Stimulated activated CD4-positive, alpha-beta T cell treated with anti-CD3 and anti-CD28 coated beads, TNF-alpha, amount 100 ng/mL, for 1 hour (primary cell): ENCODE measurements at places on chromosomes 7 and 10.

DNA sequence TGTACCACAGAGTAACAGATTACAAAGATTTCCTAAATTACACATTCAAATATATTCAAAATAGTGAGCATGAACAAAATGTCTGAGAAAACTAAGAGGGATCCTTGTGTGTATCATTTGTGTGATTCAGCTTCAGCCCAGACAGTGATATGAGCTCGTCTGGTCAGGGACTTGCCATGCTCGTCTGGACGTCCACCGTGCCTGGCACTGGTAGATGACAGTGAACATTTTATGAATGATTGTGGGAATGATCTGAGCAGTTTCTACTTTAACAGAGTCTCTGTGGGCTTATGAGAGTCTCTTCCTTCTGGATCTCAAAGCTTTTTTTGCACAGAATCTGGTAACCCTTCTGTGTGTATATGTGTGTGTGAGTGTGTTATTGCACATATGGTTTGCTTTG lies 34.2 kb upstream of the ANKRD2 start:
- no peak for DNase-seq

DNA sequence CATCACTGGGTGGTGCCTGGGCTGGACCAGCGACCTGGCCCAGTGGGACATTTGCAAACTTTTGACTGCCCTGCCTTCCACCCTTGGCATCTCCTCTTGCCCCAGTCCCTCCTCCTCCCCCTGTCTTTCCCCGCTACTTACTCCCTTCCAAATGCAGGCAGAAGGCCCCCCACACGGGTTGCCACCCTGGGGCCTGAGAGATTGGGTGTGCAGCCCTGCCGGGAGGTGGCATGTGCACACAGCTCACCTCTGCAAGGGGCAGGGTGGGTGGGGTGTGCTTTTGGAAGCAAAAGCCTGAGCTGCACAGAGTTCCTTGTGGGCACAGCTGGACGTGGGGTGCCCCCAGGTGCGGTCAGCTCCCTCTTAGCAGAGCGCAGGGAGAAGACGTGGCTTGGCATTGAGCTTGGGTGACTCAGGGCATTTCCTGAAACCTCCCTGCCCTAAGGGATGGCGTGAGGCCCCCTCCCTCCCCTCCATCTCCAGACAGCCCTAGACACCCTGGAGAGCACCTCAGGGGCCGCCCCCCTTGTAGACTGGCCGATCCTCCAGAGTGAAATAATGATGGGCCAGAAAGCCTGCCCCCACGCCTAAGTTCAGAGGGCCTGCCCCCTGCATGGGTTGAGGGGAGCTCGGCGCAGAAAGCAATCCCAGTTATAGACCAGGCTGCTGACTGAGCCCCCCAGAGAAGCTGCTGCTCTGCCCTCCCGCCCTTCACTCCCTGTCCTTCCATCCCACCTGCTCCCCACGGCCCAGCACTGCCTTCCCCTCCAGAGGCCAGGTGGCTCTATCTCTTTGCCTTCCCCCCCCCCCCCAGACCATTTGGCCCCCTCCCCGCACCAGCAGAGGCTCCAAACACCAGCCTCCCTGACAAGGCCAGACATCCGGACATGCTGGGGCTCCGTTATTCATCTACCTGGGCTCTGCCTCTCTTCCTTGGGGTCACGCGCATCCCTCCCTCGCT lies 2.3 kb upstream of the SHH start:
- DNase-seq, result no peak

DNA sequence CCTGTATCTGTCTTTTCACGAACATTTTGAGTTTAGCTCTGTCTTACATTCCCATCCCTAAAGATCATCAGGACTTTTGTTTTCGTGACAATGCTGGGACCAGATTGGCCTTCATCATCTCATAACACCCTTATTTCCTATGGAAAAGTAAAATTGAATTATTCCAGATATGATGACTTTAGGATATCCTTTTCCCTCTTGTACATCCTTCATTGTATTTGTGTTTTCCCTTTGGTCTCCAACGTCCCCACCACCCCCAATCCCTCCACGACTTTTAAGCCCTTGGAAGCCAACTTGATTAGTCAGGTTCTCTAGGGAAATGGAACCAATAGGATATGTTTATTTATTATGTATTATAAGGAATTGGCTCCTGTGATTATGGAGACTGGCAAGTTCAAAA lies 167.6 kb downstream of the ARL4A start:
- DNase-seq, result no peak

DNA sequence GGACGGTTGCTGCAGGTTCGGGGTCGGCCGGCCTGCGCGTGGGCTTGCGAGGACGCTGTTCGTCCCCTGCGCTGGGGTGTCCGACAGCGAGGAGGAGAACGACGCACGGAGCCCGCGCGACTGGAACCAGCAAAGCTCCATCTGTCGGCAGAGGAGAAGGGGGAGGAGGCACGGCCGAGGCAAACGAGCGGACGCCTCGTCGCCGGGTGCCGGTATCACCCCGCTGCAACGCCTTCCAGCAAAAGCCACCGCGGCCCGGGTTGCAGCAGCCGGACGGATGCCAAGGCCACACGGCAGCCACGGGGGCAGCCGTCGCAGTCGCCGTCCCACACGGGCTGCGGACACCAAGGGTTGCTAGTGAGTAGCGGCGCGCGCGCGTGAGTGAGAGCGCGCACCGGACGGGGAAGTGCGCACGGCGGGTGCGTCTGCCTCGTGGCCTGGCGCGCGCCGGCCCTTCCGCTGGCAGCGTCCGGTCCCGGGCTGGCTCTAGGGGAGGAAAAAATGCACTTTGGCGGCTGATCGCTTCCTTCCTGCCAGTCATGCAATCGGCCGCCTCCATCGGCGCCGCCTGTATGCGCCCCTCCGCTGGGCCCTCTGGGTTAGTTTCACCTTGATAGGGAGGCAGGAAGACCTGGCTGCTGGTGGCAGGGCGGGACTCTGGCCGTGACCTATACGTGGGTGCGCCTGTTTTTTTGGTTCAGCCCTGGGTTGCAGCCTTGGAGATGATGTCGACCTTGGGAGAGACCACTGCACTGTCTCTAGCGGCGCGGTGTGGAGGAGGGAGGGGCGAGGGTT lies 434 bp downstream of the STAMBPL1 start:
- peak; percentile 16 for DNase-seq

DNA sequence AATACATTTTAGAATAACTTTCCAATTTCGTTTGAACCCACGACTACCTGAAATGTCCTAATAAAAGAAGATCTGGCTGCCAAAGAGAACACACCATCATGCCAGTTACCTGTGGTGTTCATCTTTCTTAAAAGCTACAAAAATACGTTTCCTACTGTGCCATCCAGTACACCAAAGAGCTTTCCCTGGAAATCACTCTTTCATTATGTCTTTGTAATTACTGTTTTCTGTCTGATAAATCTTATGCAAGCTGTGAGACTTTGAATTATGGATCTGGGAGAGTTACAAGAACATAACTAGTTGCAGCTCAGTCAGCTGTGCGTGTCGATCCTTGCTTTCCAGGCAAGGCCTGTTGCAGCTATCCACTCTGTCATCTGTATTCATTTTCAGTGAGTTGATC lies 12.5 kb upstream of the POM121L12 start:
- no peak for DNase-seq

DNA sequence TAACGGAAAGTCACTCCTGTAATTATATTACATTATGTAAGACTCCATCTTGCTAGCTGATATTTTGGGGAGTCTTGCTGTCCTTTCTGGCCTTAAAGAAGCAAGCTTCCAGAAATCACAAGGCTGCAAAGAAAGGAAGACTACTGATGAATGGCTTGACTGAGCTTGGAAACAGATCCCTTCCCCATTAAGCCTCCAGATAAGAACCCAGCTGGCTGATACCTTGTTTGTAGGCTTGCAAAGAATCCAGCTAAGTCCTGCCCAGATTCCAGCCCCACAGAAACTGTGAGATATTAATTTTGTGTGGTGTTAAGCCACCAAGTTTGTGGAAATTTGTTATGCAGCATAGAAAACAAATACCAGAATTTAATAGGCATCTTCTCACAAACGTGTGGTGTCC lies 49.9 kb upstream of the TMEM106B start:
- DNase-seq, result no peak

DNA sequence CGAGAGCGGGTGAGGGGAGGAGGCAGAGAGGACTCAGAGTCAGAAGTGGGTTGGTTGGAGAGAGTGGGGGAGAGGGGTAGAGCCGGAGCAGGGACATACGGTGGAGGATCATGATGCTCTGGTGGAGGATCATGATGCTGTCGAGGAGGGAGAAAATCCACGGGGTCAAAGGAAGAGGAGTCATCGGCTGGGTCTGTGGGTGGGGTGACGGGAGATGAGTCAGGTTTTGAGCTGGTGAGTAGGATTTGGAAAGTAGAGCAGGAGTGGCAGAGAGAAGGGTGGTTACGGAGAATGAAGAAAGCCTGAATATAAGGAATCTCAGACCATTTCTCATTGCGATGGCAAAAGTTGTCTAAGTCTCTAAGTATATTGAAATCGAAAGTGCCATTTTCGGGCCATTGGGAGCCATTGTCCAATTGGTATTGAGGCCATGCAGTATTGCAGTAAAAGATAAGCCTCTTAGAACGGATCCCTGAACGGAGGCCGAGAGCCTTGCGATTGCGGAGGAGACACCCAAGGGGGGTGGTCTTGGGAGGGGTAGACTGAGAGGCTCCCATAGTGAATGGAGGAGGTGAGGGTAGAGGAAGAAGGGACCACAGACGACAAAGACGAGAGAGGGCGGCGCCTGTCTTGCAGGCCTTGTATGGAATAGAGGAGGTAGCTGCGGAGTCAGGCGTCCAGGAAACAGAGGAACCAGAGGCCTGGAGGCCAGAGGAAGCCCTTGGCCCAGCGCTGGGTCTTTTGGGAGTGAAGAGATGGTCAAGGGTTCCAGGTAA lies 23.8 kb downstream of the SCIN start:
- no peak for DNase-seq

- no peak for DNase-seq
Measured at GRCh38 chr7:153392726-153393125, 633.2 kb downstream of the ACTR3B start.

DNA sequence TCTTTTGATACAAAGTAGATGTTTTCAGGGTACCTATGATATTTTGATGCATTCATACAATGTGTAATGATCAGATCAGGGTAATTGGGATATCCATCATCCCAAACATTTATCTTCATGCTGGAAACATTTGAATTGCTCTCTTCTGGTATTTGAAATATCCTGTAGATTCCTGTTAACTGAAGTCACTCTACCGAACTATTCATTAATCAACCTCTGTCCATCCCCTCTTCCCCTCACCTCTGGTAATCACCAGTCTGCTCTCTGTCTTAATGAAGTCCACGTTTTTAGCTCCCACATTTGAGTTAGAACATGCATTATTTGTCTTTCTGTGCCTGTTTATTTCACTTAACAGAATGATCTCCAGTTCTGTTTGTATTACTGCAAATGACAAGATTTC lies 11.3 kb downstream of the MTG1 start:
- DNase-seq, result no peak

DNA sequence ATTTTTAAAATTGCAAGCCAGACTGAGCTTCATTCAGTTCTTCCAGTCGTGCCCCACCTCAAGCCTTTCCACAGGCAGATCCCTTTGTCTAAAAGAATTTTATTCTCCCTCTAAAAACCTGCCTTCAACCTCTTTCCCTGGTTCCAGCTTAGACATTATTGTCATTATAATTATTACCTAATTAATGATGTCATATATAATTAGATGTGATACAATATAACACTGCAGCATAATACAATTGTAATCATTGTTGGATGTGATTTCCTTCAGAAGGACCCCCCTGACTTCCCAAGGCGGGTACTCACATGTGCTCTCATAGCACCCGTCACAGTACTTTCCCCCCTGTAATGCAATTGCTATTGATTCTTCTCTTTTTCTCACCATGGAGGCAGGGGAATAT lies 88.6 kb downstream of the GPAM start:
- no peak for DNase-seq

DNA sequence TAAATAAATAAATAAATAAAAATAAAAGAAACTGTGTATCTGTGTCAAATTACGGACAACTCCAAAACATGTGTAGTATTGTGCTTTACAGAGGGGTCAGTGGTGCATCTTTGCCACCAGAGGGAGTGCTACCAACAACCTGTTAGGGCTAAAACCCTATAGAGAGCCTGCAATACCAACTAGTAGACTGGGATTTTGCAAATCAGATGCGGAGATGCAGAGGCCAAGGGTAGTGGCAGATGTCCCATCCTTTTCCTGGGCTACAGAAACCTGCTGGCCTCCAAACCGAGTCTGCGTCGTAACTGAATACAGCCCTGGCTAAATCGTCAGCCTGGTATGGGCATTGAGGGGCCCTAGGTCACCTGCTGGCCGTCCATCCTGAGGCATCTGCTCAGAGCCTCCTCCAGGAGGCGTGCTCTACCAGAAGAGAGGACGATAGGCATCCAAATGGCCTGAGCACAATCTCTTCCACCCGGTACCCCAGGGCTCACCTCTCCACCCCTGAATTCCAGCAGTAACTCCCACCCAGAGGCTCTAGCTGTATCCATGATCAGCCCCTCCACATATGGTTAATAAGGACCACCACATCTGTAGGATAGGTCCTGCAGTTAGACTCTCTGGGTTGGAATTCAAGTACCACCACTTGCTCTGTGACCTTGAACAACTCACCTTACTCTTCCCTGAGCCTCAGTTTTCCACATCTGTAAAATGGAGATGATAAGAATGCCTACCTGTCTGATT lies 6.2 kb upstream of the RRP12 start:
- DNase-seq, result no peak

- no peak for DNase-seq
Measured at GRCh38 chr10:6236349-6237198, 33.8 kb downstream of the PFKFB3 start.

DNA sequence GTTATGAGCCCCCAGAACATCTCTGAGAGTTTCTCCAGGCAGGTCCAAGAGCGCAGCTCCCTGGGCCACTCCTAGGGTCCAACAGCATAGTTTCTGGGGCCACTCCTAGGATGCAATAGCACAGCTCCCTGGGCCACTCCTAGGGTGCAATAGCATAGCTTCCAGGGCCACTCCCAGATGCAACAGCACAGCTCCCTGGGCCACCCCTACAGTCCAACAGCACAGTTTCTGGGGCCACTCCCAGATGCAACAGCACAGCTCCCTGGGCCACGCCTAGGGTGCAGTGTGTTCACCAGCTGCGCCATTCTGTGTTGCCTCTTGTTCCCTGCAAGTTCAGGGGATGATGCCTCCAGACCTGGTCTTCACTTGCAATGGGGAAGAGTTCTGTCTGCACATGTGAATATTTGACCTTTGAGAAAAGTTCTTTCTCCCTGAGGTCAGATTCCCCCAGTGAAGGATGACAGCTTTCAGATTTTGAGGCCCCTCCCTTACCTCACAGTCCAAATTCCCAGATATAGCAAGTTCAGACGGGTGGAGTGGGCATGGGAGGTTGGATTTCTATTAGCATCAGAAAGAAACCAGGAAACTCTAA lies 43.0 kb upstream of the LEP start:
- no peak for DNase-seq

GRCh38 chr7:129053938-129054437 lies 923 bp downstream of the TNPO3 start:
- no peak for DNase-seq

GRCh38 chr7:149768931-149769330 lies 4.5 kb downstream of the ZNF467 start:
- no peak for DNase-seq

DNA sequence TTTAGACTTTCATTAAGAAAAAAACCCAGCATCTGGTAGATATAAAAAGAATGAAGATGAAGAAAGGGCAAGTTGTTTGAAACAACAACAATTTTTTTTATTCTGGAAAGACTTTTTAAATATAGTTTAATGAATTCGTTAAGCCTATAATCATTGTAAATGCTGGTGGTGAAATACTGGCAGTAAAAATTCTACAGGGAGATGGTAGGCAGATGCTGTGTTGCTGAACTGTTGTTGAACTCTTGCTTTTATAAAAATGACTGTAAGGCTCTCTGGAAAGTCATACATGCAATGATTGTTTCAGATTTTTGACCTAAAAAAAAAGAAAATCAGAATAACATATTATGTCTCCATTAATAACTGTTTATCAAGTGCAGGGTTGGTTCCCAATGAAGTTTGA lies 39.0 kb downstream of the SCIN start:
- DNase-seq, result no peak
